ENCODE measurements at places on chromosomes 1 and 21.

DNA sequence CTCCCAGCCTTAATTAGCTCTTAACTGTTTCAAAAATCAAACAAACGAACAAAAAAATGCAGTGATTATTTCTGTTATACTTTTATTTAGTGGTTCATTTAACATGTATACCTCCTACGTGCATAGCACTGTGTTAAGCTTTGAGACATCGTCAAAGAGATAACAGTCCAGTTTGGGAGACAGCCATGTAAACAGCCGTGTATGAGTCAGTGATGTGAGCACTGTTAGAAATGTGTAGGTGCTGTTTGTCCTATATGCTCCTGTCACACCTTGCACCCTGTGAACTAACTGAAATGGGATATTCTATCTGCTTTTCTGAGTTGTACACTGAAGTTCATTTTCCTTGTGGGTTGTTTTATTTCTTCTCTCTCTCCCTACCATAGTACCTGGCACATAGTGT lies 109.7 kb upstream of the CACYBP start:
- no peak for DNase-seq

DNA sequence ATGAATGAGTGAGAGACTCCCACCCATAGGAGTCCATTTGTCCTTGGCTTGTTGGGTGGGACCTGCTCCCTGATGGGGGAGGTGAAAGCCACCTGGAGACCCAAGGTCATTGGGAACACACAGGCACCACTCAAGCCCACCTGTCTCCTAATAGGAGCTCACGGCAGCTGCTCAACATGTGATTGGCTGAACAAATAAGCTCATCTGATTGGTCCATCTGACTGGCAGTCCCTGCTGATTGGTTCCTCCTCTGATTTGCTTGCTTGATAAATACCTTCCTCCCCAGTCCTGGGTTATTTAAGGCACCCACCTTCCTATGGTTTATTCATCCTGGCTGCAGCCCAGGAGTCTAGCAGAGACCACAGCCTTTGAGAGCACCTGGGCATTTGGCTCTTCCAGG lies 502.9 kb downstream of the PTPRU start:
- DNase-seq = no peak

- DNase-seq = no peak
Measured at GRCh38 chr1:187892683-187893039, 1063.9 kb downstream of the PLA2G4A start.

- no peak for DNase-seq
Measured at GRCh38 chr1:56406821-56407220, 172.5 kb downstream of the PLPP3 start.

- DNase-seq = no peak
Measured at GRCh38 chr1:147273409-147274336, 31.2 kb downstream of the CHD1L start.

DNA sequence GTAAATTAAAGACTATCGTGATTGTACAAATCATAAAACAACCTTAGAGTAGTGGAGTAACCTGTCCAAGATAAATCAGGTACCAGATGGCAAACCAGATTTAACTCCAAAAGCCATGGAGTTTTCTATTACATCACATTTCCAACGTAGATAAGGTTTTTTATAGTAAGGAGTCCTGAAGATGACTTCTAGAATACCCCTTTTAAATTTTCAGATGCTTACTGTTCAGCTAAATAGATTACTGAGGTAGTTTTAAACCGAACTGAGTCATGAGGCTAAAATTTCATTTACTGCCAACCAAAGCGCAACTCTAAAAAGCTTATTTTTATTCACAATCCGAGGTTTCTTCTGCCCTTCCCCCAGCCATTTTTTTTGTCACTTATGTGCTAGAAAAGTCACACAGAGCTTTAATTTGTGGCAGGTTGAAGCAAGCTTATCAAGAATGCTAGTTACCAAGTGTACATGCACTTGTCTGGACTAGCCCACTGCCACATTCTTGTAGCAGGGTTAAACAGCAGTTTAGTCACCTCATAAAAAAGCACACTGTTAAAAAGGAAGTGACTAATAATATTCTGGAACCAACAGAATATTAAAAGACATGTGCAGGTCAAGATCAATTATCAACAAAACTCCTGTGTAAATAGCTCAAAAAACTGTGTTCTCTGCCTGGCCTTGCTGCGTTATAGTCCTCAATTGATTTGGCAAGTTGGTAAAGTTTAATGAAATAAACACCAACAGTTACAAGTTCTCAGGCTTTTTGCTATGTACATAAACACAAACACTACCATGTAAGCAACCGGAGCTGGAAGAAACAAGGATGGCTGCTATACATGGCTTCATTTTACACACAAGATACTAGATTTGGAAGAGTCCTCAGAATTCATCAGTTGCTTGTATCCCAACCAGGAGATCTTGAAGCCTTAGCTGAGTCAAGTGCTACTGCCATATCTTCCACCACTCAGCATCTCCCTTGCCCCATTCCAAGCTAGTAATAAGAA lies 180.3 kb upstream of the DMRTA2 start:
- DNase-seq = no peak

DNA sequence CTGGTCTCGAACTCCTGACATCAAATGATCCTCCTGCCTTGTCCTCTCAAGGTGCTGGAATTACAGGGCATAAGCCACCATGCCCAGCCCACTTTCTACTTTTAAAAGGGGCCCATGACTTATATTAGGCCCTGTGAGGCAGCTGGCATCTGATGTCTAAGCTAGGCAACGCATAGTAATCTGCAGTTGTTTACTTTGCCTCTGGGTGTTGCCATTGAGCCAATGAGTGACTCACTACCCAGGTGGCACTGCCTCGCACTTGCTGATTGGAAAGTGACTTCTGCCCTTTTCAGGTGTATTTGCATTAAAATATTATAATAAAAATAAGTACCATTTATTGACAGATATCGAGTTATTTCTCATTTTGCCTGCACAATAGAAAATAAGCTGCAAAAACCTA lies 84.9 kb downstream of the KIF14 start:
- no peak for DNase-seq

DNA sequence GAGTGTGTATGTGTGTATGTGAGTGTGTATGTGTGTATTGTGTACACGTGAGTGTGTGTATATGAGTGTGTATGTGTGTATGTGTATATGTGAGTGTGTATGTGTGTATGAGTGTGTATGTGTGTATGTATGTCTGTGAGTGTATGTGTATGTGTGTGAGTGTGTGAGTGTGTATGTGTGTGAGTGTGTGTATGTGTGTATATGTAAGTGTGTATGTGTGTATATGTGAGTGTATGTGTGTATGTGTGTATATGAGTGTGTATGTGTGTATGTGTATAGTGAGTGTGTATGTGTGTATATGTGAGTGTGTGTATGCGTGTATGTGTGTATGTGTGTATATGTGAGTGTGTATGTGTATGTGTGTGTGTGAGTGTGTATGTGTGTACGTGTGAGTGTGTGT lies 49.2 kb downstream of the GREM2 start:
- DNase-seq = no peak

- no peak for DNase-seq
Measured at GRCh38 chr1:85849660-85850059, 141.4 kb upstream of the ZNHIT6 start.

GRCh38 chr1:186899577-186899976 lies 70.8 kb downstream of the PLA2G4A start:
- no peak for DNase-seq

DNA sequence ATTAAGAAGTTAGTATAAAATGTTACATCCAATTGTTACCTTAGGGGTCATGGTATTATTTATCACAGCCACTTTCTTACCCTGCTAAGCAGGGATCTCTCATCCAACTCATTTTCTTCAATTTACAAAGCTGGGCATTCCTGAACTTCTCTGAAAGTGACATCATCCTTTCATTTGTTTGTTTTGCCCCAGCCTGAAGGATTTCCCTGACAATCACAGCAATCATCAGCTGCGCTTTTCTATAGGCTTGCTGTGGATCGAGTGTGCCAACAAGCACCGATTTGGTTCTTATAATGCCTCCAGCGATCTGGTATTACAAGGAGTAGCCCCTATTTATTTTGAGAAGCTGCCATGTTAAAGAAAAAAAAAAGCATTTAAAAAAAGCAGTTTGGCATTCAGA lies 240.2 kb downstream of the USH2A start:
- DNase-seq = no peak

DNA sequence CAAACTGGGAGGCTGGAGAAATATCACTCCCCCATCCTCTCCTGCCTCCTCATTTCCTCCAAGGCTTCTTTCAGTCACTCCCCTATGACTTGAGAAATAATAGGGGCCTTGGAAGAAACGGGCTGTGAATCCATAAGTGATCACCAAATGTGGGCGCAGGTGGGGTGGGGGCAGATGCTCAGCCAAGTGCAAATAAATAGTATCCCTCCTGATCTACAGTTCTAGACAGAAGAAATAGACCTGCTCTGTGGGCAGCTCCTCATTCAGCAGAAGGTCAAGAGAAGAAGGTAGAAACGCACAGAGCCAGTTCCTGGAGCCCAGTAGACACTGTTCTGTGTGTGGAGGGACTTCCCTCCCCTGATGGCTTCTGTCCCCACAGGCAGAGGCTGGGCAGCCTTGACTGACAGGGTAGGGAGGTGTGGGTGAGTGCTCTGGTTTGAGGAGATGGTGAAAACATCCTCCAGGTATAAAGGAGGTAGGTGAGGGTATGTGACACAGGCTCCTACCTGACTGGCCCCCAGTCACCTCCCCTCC lies 17.1 kb downstream of the PAX7 start:
- DNase-seq = no peak

DNA sequence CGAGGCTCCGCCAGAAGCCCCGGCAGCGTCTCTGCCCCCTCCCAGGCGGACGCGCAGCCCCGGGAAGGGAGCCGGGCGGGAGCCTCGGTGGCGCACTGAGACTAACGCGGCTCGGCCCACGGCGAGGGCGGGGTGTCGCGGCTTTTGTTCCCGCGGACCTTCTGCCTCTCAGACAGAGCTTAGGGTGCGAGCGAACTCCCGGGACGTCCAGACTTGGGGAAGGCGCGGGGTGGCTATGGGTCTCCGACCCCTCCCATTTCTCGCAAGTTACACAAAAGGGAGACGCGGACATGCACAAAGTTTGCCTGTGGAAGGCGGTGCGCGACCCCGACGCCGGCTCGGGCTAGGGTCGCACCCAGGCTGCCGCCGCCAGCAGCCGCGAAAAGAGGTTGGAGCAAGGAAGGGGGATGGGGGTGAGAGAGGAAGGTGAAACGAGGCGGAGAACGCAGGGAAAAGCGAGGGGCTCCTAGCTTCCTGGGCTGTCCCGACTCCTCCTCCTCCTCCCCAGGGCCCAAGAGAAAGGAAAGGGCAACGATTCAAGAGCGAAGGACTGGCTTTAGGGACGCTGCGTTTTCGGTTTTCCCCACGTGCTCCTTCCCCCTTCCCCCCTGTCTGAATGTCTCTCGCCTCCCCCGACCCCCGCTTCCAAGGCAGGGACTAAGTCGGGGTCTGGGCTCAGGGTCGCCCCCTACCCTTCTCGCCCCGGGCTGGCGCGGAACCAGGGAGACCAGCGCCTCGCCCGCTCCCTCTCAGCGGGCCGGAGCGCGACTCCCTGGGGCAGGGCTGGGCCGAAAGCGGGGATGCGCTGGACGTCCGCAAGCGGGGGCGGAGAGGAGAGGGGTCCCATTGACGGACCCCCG lies 729 bp downstream of the APP start:
- peak; percentile 6 for DNase-seq

- DNase-seq = no peak
Measured at GRCh38 chr1:3727042-3727824, 25.0 kb upstream of the CCDC27 start.

DNA sequence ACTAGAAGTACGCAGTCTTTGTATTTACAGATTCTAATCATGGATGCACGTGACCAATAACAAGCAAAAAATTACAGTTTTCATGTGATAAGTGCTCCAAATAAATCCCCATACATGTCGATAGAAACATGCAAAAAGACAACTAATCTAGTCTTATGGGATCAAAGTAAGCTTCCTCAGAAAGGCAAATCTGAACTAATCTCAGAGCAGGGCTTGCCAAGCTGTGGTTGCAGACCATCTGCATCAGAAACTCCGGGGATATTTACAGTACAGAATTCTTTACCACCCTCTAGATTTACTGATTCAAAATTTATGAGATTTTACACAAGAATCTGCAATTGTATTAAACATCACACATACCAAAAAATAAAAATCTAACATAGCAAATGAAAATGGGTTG lies 1435.5 kb downstream of the MRPL39 start:
- no peak for DNase-seq

DNA sequence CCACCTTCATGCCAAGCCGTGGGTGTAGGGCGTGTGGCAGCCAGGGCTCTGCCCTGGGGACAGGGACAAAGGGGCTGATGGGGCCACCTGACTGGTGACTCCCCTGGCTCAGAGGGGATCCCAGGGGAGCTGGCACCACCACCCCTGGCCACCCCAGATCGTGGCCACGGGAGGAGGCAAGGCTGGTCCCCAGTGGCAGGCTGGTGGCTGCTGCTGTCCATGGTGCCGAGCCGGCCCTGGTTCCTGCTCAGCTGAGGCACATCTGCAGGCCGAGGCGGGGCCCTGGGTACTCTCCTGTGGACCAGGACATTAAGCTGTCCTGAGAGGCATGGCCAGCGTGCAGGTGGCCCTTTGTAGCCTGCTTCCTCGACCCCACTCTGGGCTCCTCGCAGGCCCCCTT lies 6.5 kb downstream of the PLCH2 start:
- DNase-seq = no peak

DNA sequence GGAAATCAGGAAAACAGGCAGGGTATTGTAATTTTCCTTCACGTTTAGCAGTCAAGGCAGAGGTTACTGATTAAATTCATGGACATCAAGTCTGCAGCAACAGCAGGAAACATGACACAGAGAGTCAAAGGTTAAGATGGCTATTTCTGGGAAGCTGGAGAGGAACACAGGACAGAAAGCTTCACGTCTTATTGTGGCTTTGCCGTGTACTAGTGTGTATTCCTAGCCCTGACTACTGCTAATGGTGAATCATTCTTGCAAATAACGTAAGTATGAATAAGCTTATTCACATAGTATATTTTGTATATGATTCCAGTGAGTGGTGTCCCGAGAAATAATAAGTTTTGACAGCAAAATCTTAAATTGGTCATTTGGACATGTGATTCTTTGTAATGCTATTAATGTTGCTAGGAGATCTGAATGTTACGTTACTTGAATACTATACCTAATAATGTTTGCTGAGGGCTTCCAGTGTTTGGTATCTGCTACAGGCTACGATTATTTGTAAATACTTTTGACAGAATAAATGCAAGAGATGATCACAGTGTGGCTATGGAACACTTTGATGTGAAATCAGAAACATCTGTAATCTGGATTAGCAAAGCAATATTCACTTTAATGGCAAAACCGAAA lies 77.4 kb downstream of the DISP1 start:
- no peak for DNase-seq

- no peak for DNase-seq
Measured at GRCh38 chr21:15206514-15206913, 141.7 kb upstream of the NRIP1 start.

- no peak for DNase-seq
Measured at GRCh38 chr1:110477445-110477957, 26.6 kb downstream of the PROK1 start.

GRCh38 chr1:98893371-98893770 lies 111.3 kb downstream of the PLPPR5 start:
- DNase-seq = no peak

Data from stimulated activated CD4-positive, alpha-beta T cell treated with anti-CD3 and anti-CD28 coated beads, Interleukin-15, amount 100 ng/mL, for 1 hour (primary cell).